Stomach (tissue), 19 donors: ENCODE measurements at places on chromosomes 3 and 15. TPM values are rescaled to one million over a fixed set of nuclear protein-coding genes. Genes with fewer than 3 reads are reported as not detected.

Gene ISL2
- polyA plus RNA-seq = 2.3 TPM

DNA sequence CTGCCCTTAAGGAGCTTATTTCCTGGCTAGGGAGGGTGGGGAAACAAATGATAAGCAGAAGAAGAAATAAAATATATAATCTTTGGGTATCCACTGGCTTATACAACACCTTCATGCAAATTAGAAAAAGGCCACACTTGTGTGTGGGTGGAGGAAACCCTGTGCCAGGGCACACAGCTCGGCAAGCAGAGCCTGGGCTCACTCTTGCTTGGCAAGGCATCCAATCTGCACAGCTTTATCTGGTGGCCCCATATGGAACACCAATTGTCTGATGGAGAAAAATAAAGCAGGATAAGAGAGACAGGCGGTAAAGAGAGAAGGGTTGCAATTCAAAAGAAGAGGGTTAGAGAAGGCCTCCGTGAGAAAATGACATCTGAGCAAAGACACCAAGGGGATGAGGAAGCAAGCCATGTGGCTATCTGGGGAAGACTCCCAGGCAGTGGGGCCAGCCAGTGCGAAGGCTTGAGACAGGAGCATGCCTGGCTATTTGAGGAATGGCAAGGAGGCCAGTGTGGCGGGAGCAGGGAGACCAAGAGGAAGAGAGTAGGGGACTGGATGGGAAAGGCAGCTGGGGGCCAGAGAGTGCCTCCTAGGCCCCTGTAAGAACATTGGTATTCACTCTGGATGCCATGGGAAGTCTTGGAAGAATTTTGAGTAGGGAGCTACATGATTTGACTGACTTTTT lies 22.5 kb upstream of the VPS8 start:
- DNase-seq = no peak

GRCh38 chr3:122873741-122874515 lies 79.1 kb downstream of the SLC49A4 start:
- DNase-seq = no peak

- DNase-seq = no peak
These were observed 66.1 kb upstream of the LIMD1 start for GRCh38 chr3:45528429-45528828.

DNA sequence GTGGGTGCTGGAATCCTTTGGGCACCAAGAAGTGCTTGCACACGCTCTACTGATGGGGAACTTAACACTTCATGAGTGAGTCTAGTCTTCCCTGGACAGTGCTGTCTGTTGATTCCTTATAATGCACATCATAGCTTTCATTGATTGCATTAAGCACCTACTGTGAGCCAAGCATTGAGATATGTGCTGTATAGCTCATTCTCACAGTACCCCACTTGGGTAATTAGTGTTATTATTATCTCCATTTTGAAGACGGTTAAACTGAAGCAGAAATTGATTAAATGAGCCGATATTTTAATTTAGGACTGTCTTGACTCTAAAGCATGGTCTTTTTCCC lies 504 bp upstream of the PDHB start:
- no peak for DNase-seq

Gene CCDC54
- not detected for polyA plus RNA-seq

- no peak for DNase-seq
These were observed 23.6 kb downstream of the SIAH2 start for GRCh38 chr3:150739200-150739863.
